NCI-H1417 treated with DMSO at 0.1 percent for 48 hours (cell line): ENCODE measurements at places on chromosomes 11 and 22.

DNA sequence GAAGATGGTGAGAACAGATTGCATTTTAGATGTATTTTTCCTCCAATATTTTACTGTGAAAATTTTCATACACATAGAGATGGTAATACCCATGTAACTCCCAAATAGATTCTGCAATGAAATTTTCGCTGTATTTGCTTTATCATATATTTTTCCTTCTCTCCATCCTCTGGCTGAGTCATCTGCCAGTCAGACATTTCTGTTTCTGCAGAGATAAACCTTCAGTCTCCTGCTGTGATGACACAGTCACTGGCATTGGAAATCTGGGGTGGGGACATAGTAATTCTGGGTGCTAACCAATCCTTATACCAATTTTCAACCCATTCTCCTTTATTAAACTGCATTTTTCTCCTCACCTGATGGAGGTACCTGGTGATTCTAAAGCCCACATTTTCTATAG is 33.7 kb downstream of the SVIP start:
- no peak for DNase-seq

GRCh38 chr11:31656051-31656450 is 146.5 kb downstream of the ELP4 start:
- DNase-seq = no peak

- no peak for DNase-seq
Observed at GRCh38 chr22:40036591-40037225, 42.0 kb downstream of the FAM83F start.

DNA sequence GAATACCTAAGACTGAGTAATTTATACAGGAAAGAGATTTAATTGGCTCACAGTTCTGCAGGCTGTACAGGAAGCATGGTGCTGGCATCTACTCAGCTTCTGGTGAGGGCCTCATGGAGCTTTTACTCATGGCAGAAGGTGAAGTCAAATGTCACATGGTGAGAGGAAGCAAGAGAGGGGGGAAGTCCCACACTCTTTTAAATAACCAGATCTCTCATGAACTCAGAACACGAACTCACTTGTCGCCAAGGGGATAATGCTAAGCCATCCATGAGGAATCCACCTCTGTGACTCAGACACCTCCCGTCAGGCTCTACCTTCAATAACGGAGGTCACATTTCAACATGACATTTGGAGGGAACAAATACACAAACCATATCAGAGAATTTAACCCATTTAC is 42.2 kb downstream of the BIRC2 start:
- DNase-seq = no peak

GRCh38 chr11:76005756-76006155 is 190.7 kb downstream of the UVRAG start:
- no peak for DNase-seq

- no peak for DNase-seq
Observed at GRCh38 chr11:75579841-75580240, 17.8 kb downstream of the SERPINH1 start.

DNA sequence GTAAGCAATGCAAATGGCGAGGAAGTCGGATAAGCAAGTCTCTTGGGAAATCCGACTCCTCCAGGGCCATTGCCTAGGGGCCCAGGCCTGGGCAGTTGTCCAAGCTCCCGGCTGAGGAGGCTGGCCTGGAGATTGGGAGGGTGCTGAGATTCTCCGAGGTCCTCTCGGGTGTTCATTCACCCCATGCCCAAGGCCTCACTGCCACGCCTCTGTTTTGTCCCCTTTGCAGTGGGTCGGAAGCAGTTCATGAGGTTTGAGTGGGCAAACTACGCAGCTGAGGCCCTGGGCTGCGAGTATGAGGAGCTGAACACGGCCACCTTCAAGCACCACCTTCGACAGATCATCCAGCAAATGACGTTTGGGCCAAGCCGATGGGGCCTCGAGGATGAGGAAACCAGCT is 81.3 kb downstream of the MYO18B start:
- DNase-seq = no peak

DNA sequence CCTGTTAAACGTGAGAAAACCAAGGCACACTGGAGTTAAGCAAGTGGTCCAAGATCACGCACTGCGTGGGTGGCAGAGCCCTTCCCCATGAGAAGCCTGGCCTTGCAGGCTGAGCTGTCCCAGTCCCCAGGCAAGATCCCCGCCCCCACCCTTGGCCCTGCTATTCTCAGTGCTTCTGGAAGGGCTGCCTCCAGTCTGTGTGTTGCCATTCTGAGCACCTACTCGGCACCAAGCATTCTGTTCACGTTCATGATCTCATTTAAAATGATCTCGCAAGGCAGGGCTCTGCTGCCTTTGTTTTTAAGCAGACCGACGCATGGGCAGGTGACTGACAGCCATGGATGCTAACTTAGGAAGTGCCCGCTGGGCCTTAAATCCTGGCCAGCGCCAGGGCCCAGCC is 62.8 kb downstream of the PHF21B start:
- no peak for DNase-seq

DNA sequence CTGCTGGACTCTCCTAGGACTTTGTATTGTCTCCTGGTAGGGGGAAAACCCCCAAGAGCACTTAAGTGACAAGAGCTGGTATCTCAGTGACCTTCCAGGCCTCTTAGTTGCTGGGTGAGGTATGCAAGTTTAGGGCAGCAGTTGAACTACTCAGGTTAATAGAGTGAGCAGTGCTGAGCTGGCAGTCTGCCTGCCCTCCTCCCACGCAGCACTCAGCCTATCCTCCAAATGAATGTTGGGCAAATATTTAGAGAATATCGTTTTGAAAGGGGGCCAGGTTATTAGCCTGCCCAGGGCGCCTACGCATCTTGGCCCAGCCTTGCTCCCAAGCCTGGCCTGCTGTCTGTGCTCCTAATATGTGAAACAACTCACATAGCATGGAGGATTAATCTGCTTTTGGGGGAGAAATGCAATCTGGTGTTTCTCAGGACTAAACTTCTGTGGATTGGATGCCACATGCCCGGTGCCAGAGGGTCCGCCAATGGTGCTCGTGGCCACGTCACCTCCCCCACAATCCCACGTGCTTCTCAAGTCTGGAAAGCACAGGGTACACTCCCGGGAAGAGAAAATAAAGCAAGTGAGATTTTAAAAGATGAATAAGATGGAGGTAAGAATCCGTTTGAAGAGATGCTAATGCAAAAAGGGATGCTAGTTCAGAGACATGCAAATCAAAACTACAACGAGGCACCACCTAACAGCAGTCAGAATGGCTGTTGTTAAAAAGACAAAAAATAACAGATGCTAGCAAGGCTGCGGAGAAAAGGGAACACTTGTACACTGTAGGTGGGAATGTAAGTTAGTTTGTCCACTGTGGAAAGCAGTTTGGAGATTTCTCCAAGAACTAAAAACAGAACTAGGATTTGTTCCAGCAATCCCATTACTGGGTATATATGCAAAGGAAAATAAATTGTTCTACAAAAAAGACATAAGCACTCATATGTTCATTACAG is 67.7 kb downstream of the SPON1 start:
- no peak for DNase-seq

GRCh38 chr11:104876861-104877431 is 21.3 kb downstream of the CASP12 start:
- DNase-seq = no peak

- DNase-seq = no peak
Observed at GRCh38 chr22:24474221-24474620, 20.9 kb upstream of the UPB1 start.

GRCh38 chr11:106552694-106553203 is 465.5 kb downstream of the GUCY1A2 start:
- no peak for DNase-seq

DNA sequence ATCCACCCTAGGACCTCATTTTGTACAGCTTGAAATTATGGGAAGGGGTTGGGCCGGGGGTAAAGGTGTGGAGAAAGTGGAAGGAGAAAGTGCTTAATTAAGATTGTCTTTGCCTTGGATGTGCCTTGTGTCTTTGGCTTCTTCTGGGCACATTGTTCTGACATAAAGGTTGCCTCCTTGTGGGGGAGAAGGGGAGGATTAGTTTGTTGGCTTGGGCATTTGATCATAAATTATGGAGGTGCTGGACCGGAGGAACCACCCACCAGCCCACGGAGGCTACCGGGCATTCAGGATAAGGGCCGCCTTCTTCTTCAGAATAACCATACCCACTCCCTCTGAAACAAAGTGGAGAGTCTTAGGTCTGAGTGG is 1.3 kb downstream of the PAFAH1B2 start:
- DNase-seq = no peak

- DNase-seq = no peak
Observed at GRCh38 chr11:22193348-22194051, 615 bp downstream of the ANO5 start.

DNA sequence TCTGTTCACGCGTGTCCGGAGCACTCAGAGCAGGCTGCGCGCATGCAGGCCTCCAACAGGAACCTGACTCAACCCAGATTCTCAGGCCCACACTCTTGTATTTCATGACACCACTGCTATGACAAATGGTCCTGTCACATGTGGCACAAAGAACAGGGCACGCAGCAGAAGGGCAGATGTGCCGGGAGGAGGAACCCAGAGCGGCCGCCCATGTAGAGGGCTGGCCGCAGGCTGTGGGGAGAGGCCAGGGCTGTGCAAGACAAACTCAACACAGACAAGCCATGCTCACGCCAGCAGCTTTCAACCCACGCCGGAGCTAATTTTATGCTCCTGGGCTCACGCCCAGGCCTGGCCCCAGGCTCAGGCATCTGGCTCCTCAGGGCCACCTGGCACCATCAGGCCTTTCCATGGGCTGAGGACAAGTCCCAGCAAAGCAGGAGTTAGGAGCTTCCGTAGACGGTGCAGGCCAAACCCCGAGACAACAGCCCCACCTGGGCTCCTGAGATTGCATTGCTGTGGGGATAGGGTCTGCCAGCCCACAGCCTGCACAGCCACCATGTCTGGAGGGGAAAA is 40.0 kb downstream of the DUSP8 start:
- DNase-seq = no peak
